ENCODE measurements at places on chromosomes 3 and 15. TPM values are rescaled to one million over a fixed set of nuclear protein-coding genes. Genes with fewer than 3 reads are reported as not detected.

MUC20 gene
- total RNA-seq: 1.7 TPM

TOPBP1 gene
- total RNA-seq: 16.2 TPM

DLL4 gene
- under 0.01 TPM for total RNA-seq

GOLGA6D gene
- not detected for total RNA-seq

KLF15 gene
- total RNA-seq: 3.2 TPM

FBN1 gene
- total RNA-seq: 68.0 TPM

FANCD2OS gene
- not detected for total RNA-seq

GRM7 gene
- total RNA-seq: not detected

CELF6 gene
- total RNA-seq: 0.24 TPM

OXTR gene
- 1.7 TPM for total RNA-seq

C3orf62 gene
- total RNA-seq: 0.96 TPM

ROBO1 gene
- total RNA-seq: 25.4 TPM

PP2D1 gene
- total RNA-seq: not detected

SLC12A1 gene
- not detected for total RNA-seq

LRRC2 gene
- total RNA-seq: under 0.01 TPM

TRH gene
- not detected for total RNA-seq

DISP2 gene
- total RNA-seq: under 0.01 TPM

FOXL2 gene
- not detected for total RNA-seq
